Stimulated activated CD8-positive, alpha-beta memory T cell treated with anti-CD3 and anti-CD28 coated beads, Interleukin-2, amount 100 ng/mL, for 1 hour (primary cell): ENCODE measurements at places on chromosomes 1 and 21.

DNA sequence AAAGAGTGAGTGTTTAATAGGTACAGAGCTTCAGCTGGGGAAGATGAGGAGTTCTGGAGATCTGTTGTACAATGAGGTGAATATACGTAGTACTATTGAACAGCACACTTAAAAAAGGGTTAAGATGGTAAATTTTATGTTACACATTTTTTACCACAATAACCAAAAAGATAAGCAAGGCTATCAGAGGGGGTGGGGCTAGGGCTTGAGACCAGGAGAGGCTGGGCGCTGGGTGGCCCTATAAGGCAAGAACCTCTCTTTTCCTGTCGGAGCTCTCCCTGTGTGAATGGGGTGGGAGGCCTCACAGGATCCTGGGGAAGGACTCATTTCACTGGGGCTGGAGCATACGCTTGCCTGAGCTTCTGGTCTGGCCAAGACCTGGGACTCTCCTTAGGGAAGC is 9.0 kb downstream of the SLC41A1 start:
- DNase-seq, result no peak

GRCh38 chr1:42231253-42231652 is 66.7 kb upstream of the GUCA2A start:
- DNase-seq, result no peak

DNA sequence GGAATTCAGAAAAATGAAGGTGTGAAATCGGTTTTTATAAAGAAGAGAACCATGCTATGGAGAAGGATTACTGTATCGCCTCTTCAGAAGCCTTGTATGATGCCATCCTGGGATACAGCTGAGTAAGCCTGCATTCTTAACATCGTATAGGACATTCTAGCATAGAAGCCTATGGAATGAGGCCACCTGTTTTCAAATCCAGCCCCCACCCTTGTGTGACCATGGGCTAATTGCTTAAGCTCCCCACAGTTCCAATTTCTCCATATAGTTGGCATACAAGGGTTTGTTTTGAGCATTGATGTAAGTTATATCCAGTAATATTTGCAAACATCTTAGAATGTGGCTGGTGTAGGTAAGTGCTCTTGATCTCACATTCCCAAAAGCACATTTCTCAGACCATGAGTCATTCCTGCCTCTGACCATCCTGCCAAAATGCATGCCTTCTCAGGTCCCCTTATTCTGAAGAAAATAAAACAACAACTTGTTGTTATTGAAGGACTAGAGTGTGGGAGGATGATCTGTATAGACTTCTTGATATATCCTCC is 1.5 kb downstream of the OR14A2 start:
- no peak for DNase-seq

- DNase-seq, result no peak
These were observed 168.8 kb downstream of the ZSCAN20 start for GRCh38 chr1:33641104-33641830.

DNA sequence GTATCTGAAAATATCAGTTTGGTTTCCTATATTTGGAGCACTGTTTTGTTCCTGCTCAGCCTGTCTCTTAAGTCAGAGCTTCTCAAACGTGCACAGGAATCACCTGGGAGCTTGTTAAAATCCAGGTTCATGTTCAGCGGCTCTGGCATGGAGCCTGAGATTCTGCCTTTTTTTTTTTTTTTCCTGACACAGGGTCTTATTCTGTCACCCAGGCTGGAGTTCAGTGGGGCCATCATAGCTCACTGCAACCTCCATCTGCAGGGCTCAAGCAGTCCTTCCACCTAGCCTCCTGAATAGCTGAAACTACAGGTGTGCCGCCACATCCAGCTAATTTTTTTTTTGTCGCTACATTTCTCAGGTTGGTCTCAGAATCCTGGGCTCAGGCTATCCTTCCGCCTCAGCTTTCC is 12.2 kb upstream of the SELENON start:
- DNase-seq, result no peak

DNA sequence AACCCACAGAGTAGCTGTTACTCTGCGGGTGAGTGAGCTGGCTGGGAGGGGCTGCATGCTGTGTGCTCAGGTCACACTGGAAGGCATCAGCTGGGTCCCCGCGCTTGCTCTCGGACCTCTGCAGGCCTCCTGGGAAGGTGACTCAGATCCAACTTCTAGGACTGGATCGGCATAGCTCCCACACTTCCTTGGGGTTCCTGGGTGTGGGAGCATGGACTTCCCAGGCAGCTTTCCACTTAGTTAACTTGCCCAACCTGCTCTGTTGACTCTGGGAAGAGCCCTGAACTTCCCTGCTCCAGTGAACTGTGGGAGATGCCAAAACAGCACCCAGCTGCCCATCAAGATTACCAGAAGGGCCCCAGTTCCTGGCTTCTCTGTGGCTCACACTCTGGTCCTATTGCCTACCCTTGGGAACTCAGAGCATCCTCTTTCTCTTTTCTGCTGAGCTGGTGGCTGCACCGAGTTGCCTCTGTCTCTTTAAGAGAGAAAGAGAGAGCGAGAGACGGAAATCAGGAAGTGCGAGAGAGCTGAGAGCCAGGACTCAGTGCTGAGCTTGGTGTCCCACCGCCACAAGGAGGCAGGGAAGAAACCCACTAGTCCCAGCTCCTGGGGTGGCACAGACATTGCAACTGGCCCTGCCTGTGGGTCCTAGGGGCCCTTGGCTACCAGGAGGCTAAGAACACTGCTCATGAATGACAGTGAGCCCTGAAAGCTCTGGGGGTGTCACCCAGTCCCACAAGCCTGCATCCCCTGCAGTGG is at the start of gene IKBKE:
Gene IKBKE, plus strand, starts transcription at position 544 of the 759 bp plus-strand sequence. CDS start 2,752 bp downstream, outside the sequence.
- DNase-seq, result no peak

GRCh38 chr1:205316161-205316566 is 5.4 kb downstream of the NUAK2 start:
- DNase-seq, result no peak

DNA sequence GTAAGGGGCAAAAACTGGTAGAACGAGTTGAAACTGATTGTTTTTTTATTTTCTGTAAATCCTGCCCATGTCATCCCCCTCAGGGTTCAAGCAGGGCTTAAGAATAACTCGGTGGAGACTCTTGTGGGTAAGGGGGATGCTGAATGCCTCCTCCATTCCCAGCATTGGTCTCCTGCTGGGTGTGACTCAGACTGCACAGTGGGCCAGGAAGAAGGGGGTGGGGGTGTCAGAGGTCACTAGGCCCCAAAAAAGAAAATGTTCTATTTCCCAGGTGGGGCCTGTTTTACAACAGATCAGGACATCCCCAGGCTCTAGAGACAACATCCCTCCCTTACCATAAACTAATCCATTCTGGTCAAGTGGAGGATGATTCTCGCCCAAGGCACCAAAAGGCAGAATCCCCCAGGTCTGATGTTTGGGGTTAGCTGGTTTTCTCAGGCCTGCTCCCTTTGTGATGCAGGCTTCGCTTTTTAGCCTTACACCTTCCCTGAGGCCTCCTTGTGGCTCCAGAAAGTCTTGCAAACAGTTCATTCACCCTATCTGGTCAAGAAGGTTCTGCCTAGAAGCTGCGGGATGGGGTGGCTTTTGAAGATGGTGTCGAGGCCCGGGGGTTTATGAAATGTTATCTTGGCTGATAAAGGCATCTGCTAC is 10.7 kb upstream of the GRHL3 start:
- no peak for DNase-seq

DNA sequence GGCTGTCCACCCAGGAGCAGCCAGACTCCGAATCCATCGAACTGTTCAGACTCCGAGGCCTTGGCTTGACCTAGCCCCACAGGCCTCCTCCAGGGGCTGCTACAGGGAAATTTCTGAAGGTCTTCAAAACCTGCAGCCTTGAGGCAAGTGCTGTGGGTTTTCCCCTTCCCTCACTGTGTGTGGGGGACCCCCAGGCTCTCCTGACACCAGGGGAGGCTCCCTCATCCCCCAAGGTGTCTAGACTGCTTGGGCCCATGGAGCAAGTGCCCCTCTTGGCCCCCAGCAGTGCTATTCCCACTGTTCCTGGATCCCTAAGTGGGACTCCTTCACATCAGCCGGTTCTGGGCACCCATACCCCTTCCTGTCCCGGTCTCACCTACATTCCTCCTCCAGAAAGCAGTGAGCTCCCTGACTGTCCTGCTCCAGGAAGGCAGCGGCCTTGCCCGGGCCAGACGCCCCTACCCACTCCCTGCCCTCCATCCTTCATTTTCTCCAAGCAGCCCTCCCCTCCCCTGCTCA is 814 bp downstream of the PAQR7 start:
- no peak for DNase-seq

DNA sequence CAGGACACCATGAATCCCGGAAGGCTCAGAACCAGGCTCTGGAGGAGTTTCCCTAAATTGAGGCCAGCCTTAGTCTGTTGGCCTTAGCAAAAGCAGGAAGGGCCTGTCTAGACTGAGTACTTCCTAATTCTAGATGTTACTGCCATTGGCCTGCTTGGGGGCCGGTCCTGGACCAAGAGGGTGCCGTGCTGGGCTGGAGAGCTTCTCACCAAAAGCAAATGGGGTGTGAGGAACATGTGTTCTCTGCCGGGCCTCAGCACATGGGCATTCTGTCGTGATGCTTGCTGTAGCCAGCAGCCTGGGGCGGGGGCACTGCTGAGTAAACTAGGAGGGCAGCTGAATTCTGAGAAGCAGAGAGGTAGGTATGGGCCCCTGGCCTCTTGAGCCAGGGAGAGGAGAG is 35.7 kb upstream of the MAN1C1 start:
- DNase-seq, result no peak

- no peak for DNase-seq
These were observed 21.5 kb upstream of the SLC25A34 start for GRCh38 chr1:15714406-15715136.

DNA sequence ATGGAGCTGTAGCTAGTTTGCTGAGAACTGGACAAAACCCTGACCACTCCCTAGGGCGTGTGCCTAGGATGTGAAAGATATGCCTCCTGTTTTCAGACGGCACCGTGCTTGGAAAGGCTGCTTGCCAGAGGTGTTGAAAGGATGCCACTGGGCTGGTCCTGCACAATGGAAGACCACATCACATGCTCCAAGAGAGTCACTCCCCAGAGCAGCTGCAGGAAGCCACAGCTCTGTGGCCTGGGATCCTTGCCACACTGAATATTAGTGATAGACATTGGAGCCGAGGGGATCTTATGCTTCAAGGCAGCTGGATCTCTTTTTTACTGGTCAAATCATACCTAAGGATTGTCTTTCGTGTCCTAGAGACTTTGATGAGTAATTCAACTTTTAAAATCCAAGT is 6.6 kb upstream of the APP start:
- DNase-seq, result no peak

DNA sequence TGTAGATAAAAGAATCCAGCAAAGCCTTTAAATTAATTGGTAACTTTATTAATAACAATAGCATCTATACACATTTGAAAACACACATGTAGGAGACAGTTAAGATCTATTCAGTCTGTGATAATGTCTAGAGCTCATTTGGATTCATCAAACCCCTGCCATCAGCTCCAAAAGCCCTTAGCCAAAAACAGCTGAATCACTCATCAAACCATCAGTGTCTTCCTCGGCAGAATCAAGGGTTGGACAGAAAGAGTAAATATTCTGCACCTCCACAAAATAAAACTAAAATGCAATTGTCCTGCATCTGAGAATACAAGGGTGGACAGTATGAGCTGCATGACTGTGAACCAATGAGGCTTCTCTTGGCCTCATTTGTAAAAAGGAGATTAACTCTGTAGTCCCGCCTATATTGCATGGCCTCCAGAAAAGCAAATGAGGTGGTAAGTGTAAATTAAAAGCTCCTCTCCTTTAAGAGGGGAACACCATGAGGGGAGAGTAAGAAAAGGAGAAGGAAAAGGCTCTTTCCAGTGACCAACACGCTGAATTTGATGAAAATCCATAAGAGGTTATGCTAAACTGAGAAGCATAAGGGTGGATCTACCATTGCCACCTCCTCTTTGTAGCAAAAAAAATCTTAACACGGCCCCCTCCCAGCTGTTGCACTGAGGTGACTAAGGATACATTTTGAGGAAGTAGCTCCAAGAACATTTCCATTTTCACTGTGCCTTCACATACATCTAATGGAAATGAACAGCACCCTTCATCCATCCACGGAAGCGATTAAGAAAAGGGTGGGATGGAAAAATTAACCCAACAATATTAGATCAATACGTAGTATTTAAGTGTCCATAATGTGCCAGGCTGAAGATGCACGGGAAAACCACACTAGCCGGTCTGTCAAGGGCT is 14.7 kb upstream of the BOLA1 start:
- DNase-seq, result no peak

GRCh38 chr1:213985209-213986019 is 2.4 kb upstream of the PROX1 start:
- DNase-seq, result no peak
